ENCODE measurements at places on chromosomes 1 and 21. TPM values are rescaled to one million over a fixed set of nuclear protein-coding genes. Genes with fewer than 3 reads are reported as not detected.

UTS2 gene
- 5.5 TPM for total RNA-seq

CIART gene
- 0.27 TPM for total RNA-seq

GRCh38 chr1:182087719-182088350 is 26.3 kb upstream of the ZNF648 start:
- no peak for DNase-seq

DNA sequence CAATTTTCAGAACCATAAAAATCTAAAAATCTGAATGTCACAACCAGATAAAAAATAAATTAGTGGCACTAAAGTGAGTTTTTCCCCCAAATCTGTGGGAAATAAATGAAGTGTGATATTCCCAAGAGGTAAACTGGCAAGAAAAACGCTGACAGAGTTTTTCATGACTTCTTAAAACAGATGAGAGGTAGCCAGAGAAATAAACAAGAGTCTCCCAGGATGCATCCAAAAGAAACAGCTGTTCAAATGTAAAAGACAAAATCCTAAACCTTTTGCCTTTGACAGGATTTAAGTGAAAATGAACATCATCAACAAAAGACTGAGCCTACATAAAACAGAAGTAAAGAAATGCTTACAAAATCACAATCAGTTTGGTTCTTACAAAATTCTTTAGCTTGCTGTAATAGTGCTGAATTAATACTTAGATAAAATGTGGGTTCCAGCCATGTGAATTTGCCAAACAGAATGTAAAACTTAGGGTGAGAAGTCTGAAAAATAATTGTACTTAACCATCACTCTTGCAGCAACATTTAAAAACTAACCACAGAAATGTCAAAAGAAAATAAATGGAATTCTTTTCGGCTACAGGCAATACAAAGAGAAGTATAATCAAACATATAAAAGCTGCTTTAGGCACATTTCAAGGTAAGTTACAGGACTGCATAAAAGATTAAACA is 133.6 kb downstream of the EIF4G3 start:
- no peak for DNase-seq

PKP1 gene
- not detected for total RNA-seq

DNA sequence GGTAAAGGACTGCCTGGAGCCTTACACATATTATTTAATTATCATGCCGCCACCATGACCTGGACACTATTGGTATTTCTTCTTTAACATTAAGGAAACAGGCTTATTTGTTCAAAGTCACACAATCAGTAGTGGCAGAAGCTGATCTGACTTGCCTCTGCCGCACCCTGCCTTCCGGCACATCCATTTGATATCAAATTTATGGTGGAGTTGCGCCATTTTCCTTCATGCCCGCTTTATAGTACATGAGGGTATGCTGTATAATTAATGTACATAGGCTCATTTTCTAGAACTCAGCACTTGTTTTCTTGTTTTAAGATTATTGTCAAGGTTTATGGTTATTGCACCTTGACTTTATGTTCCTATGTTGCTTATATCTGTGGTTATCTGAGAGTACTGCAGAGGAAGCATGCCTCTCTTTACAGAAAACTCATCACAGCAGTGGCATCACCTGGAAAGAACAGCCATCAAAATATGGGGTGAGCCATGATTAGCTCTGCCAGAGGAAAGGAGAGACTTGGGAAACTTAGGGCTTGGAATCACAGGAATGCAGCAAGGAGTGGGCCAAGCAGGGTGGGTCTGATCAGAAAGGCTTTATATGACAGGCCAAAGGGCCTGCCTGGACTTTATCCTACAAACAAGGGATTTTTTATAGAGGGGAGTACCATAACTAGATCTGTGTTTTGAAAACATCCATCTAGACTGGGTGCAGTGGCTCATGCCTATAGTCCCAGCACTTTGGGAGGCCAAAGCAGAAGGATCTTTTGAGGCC is 72.2 kb upstream of the GJB5 start:
- no peak for DNase-seq

DNA sequence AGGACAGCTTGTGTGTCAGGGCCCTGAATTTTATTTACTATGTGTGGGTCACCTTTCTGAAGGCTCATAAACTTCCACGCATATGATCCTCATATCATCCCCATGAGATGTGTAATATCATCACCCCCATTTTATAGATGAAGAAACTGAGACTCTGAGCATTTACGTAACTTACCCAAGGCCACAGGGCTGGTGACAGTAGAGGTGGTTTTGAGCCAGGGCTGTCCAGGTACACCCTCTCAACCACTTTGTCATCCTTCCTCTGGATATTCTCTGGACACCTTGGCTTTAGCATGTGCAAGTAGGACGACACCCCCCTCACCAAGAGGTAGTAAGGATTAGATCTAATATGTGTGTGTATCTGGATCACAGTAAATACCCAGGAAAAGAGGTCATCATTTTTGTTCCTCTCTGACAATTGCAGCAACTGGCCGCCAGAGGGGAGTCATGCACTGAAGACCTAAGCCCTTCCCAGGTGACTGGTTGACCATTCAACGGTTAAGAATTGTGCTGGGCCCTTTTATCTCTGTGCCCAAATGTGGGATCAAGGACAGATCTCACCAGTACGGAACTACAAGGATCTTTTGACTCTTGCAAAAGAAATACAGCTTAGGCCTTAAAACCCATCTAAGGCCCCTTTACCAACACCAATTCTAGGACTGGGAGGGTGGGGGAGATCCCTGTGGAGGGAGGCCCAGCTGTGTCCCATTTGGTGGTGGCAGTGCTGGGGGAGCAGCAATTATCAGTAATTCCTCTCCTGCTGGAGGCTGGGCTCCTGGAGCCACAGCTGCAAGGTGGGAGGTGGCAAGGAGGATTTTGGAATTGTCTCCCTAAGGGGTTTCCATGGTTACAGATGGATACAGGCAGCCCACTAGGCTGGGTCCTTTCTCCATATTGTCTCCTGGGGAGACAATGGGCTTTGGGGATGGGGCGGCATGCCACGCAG is 13.7 kb upstream of the E2F2 start:
- peak; percentile 85 for DNase-seq

Measured in B cell (primary cell).